ENCODE measurements at places on chromosomes 16 and 17.

DNA sequence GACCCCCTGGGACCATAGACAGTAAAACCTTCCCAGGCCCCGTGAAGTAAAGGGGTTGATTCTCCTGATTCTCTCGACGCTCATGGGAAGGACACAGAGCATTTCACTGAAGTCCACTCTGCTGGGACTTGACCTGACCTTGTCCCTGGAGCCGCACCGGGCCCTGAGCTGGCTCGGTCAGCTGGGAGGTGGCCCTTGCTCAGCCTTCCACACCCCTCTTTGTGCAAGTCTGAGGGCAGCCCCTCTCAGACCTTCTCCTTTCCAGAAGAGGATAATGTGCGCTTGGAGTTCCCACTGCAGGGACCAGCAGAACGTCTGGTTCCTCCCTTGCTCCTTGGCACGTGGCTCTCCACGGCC, 115.5 kb downstream of the RAP1GAP2 start:
- DNase-seq, result no peak

- DNase-seq, result no peak
Observed at GRCh38 chr16:69924777-69925191, 26.4 kb upstream of the CLEC18A start.

- peak; percentile 41 for DNase-seq
Observed at GRCh38 chr17:78748730-78749317, 33.2 kb downstream of the CYTH1 start.

- no peak for DNase-seq
Observed at GRCh38 chr16:24347556-24347955, 91.4 kb downstream of the CACNG3 start.

DNA sequence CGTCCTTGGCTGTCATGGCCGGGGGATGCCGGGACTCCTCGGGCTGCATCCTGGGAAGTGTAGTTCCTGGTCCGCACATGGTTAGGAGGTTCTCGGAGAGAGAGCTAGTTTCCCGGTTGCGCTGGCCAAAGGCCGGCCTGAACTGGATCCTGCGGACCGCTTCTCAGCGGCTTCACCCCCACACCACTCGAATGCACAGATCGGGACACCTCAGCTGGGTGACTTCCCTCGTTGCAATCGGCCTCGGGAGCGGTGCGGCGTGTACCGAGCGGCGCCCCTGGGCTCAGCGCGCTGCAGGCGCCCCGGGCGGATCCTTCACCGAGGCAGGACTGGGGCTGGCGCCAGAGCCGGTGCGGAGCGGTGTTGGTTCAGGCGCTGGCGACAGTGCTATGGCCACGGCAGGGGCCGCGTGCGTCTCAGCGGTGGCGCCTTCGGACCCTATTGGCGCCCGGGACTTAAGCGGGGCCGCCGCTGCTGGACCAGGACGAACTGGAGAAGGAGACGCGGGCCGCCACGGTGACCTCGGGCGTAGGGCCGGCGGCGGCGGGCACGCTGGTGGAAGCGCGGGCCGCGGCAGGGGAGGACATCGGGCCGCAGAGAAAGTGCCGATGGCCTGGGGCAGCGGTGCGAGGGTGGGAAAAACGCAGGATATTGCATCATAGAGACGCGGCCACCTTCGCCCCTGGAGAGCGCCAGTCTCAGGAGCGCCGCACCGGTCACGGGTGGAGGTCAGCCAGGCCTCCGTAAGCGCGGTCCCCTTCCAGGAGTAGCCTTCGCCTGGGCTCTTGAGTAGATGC, 11.4 kb downstream of the ZNF629 start:
- peak; percentile 60 for DNase-seq

DNA sequence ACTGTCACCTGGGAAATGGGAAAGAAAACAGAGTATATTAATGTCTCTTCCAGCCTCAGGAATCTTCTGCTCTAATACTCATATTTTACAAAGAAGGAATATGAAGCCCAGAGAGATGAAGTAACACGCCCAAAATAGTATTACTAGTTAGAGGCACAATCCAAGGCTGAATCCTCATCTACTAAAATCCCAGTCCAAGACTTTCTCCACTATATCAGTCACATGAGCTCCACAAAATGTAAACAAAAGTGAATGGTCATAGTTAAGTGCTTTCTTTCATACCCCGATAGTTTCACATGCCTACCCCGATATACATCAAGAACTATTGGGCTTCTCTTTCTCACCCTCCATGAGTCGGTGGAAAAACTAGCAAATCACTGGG, 965 bp downstream of the INTS2 start:
- DNase-seq, result no peak

GRCh38 chr17:76472726-76473125, 5.3 kb downstream of the AANAT start:
- DNase-seq, result no peak

DNA sequence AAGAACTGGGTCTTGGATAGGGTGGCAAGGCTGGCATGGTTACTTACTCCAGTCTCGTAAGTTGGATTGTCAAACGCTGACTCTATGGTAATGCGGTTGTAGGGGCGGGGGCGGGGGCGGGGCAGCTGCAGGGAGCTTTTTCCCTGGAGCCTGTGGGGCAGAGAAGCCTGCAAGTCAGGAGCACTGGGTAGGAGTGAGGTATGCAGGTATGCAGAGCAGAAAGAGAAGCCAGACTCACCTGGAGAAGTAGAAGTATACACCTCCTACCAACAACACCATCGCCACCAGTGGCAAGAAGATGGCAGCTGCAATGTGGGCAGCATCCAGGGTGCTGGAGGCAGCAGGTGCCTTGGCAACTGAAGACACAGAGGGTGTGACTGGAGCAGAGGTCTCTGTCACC, 4.8 kb upstream of the PHF12 start:
- DNase-seq, result no peak

GRCh38 chr16:57739756-57740422, 4.3 kb downstream of the KATNB1 start:
- DNase-seq, result no peak

- no peak for DNase-seq
Observed at GRCh38 chr16:81900456-81900855, 110.8 kb downstream of the SDR42E1 start.

DNA sequence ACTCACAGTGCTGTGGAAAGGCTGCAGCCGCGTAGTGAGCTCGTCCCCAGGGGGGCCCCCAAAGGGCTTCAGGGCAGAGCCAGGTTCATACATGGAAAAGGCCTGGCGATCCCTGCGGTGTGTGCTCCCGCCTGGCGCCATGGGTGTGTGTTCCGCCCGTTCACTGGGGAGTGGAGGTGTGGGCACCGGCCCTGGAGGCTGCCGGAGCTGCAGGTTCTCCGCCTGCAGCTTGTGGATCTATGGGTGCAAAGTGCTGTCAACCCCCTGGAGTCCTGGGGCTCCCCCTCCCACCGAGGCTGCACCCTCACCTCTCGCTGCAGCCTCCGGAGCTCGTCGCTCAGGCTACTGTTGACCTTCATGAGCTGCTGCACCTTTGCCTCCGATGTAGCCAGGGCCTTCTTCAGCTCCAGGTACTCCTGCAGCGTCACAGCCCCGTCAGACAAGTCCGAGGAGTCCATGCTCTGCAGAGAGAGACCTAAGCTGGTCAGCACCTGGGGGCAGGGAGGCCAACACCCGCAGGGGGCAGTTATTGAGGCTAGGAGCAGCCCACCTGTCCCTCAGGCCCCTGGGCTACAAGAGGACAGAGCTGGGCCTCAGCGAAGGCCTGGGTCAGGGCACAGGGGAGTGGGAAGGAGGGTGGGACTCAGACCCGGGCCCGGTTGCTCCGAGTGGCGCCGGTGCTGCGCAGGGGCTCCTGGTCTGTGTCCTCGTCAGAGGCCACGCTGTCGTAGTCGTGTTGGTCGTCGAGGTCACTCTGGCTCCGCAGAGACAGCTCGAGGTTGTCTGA, 7.9 kb downstream of the TP53I13 start:
- no peak for DNase-seq

DNA sequence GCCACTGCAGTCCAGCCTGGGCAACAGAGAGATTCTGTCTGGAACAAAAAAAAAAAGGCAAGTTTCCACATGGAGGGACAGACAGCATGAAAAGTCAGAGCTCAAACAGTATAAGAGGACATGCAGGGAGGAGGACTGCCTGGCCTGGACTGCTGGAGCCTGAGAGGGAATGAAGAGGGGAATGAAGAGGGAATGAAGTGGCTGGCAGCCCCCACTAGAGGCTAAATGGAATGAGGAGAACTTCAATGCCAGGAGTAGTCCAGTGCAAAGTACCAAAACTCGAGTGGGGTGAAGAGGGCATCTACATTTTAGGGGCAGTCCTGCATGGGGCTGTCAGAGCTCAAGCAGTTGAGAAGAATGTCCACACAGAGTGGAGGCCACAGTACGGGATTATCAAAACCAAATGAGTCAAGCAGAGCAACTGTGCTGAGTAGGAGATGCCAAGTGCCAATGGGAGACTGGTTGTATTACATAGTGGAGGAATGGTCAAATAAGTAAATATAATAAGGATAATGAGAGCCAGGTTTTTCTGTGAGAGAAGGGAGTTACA, 22.9 kb downstream of the IKZF3 start:
- DNase-seq, result no peak

DNA sequence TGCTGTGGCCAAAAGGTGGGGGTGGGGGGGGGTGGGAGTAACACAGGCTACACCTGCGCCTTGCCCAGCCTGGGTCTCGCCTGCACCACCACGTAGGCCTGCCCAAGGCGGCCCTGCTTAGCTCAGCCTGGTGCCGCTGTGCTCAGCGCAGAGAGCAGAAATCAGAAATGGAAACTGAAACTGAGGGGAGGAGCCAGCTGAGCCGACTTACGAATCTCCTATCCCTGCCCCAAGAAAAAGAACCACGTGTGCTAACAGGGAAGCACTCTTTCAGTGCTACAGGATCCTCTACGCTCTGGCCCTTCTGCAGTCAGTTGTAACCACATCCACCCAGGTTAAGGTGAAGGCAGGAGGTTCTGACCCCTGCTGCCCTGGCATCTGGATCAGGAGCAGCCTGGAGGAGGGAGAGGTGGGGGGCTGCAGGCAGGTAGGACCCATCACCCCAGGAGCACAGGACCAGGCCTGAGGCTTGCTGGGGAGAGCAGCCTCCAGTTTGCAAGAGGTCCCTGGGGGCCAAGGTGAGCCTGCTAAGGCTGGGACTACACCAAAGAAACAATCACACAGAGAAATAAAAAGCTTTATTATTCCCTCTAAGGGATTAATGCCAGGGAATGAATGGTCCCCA, at the start of gene DHX58:
Gene DHX58, minus strand, starts transcription at position 163 of the 625 bp plus-strand sequence. CDS start 822 bp downstream, outside the sequence.
- peak; percentile 66 for DNase-seq

DNA sequence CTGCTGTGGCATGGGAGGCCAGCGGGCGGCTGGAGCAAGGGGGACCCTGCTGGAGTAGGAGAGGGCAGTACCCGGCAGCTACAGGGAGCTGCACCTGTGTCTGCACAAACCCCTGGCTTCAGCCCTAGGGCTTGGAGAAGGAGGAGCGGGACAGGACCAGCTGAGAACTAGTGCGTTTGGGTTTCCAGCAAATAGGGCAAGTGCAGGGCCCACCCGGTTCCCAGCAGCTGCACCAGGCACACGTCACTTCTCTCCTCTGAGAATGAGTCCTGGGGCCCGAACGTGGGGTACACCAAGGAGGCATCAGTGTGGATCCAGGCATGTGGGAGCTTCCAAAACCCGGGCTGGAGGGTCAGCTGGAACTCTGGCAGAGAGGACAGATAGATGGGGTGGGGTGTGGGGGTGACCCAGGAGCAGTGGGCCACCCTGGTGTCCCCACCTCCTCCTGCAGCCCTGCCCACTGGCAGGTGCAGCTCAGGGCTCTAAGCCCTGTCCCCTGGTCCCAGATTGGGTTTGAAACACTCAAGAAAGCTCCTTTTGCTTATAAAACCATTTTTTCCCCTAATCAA, 5.6 kb downstream of the C16orf89 start:
- DNase-seq, result no peak

DNA sequence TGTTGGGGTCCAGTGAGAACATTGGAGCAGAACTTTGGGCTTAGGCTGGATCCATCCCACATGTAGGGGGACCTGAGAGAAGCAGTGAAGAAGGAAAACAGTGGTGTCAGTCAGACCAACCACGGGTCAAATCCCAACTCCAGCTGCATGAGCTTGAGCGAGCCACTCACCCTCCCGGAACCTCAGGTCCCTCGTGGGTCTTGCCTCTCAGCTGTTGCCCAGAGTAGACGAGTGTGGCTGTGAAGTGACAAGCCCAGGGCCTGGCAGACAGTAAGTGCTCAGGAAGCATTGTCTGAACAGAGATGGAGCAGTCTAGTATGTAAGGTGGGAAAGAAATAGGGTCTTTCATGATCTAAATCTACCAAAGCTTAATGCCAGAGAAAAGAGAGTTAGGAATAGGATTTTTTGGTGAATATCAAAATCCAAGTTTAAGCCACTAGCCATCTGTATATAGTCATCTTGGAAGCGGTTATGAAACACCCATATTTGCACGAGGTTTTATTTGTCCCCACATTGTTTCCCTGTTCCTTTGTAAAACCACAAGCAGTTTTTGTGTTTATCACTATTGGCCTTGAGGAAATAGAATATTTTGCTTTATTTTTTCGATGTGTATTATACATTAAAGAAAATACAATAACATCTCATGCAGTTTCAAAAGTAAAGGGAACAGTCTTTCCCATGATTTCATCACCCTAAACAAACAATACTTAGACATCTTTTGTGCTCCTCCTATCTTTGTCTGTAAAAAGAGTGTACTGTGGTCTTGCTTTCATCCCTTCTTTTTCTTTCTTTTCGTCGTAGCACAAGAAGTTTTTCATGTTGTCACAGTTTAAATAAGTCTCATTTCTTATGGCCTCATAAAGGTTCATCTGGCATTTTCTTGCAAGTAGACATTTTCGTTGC, 112.0 kb downstream of the CLEC16A start:
- DNase-seq, result no peak

GRCh38 chr17:31698751-31699150, 160.3 kb downstream of the COPRS start:
- DNase-seq, result no peak

DNA sequence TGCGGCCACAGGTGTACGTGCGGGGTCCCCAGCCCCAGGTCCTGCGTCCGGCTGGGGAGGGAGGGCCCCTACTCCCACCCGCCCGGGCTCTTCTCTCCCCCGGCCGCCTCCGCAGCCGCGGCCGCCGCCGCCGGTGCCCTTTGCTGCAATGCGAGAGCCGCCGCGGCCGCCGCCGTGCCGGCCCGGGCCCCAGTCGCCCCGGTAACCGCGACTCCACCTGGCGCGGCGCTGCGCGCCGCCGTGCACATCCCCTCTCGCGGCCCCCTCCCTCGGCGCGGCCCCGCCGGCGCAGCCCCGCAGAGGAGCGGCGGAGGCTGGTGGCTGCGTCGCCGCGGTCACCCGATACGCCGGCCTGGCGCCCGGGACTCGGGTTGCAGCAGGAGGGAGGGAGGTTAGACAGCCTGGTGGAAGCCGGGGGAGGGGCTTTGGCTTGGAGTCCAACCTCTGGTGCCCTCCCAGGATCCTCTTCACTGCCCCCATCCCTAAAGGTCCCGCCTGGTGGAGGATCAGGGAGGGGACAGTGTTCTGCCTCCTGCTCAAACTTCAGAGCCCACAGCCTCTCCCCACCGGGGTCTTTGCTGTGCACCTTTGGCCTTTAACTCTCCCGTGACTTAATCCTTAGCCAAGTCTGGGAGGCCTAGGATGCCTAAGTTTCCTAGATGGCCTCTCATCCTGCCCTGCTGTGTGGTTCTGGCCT, 32.9 kb downstream of the SRCIN1 start:
- no peak for DNase-seq

- no peak for DNase-seq
Observed at GRCh38 chr16:47848421-47849109, 307.2 kb downstream of the ABCC12 start.

DNA sequence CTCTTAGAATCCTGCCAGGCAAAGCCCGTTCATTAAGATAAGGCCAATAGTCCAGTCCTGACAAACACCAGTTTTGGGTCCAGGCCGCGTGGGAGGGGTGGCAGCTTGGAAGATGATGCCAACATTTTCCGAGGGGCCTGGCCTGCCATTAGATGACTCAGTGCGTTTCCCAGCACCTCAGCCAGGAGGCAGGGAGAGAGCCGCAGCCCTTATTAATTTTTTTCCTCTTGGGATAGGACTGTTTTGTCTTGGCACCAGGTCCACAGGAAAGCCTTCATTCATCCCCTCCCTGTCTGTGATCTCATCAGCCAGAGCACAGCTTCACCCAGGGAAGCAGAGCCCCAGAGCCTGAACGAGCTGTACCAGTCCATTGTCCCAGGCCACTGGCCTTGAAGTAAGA, 4.7 kb upstream of the NDEL1 start:
- no peak for DNase-seq
